ENCODE measurements at places on chromosomes 7 and 10.

DNA sequence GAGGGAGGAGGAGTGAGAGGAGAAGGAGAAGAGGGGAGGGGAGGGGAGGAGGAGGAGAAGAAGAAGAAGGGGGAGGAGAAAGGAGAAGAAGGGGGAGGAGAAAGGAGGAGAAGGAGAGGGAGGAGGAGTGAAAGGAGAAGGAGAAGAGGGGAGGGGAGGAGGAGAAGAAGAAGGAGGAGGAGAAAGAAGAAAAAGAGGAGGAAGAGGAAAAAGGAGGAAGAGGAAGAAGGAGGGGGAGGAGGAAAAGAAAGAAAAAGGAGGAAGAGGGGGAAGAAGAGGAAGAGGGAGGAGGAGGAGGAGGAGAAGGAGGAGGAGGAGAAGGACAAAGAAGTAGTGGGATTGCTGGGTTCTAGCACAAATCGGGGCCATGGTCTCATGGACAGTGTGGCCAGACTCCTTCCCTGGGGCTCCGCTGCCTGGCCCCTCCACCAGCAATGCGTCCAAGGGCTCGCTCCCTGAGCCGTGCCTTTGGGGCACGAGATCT, 4.2 kb upstream of the MAFK start:
- no peak for DNase-seq

GRCh38 chr7:5526100-5526905, 102.7 kb upstream of the TNRC18 start:
- DNase-seq = peak; percentile 59

DNA sequence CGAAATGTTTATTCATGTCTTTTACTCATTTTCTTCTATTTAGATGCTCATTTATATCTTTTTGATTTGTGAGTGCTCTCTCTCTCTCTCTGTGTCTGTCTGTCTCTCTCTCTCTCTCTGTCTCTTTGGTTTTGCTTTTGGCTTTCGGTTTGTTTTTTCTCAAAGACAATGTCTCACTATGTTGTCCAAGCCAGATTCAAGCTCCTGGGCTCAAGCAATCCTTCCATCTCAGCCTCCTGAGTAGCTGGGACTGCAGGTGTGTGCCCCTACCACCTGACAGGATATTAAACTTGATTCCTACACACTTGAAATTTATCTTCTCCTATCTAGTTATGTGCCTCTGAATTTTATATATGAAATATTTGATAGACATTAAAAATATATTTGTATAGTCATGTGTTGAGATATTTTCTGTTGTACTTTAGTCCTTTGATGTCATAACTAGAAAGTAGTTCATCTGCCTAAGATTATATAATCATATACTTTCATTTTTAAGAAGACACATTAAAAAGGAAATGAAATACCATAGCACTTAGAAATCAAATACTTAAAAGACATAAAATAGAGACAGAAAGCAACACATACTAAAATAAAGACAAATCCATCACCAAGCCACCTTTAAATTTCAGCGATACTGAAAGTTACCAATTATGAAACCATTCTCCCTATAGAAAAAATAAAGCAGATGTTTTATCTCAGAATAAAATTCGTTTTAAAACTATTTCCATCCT, 68.1 kb upstream of the SFMBT2 start:
- no peak for DNase-seq

GRCh38 chr7:105759670-105760550, 116.5 kb downstream of the ATXN7L1 start:
- peak; percentile 78 for DNase-seq

- DNase-seq = no peak
Measured at GRCh38 chr10:46268076-46268881, 18.5 kb upstream of the ANTXRL start.

DNA sequence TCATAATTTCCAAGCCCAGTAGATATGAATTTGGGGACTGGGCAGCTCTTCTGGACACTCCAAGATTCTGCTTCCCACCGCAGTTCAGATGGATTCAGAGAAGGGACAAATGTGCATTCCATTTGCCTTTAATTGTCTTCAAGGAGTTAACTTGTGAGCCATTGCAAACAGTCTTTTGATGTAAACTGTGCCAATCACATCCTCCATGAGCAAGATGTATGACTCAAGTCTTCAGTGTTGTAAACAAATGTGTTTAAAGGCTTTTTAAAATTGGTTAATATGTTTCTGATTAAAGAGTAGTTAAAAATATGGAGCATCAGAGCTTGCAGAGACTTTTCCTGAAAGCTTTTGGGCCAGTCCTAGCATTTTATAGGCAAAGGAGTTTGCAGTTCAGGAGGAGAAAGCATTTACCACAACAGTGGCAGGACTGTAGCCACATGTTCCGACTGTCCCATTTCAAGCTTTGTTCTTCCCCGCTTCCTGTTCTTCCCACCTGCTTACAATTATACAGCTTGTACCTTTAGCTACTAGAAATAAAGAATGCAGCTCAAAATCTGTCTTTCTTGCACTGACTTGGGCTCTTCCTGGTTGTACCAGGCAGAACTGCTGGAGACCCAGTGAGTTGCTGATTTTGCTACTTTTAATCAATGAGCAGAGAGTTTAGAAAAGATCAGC, 6.2 kb downstream of the SLC18A2 start:
- DNase-seq = peak; percentile 47

DNA sequence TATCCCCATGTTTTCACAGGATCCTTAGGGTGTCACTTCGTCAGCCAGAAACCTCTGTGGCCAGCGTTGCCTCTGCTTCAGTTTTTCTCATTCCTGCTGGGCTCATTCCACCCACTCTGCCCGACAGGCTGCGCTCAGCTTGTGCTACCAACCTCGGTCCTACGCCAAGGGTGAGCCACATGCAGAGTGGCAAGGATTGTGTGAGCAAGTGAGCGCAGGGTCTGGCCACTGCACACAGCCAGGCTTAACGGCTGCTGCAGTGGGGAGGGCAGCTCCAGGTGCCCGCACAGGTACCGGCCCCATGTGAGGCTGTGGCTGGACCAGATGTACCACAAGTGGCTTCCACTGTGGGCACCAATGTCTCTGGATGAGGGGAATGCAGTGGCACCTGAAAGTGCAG, 329.2 kb downstream of the AUTS2 start:
- no peak for DNase-seq

DNA sequence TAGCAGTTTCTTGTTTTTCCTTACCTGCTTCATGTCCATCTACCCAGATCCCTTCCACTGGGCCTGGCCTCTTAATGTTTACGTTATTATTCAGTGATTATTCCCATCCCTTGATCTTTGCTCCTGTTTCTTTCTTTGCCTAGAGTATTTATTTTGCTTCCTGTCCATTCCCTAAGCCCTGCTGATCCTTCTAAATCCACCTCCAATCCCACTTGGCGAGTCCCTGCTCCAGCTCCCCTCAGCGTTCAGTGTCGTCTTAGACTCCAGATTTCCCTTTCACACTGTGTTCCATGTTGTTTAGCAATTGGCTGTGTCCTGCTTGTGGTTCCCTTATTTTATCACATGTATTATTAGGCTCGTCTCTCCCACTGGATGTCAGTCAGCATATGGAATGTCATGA, 7.3 kb downstream of the PPP2R2D start:
- no peak for DNase-seq

- no peak for DNase-seq
Measured at GRCh38 chr10:116477986-116478664, 50.5 kb downstream of the PNLIPRP3 start.

GRCh38 chr7:3558400-3558799, 257.3 kb downstream of the SDK1 start:
- DNase-seq = no peak
